Neuronal stem cell (in vitro differentiated cells): ENCODE measurements at places on chromosomes 3 and 15.

- DNase-seq, result no peak
Observed at GRCh38 chr3:13673207-13673606, 124.3 kb downstream of the FBLN2 start.

DNA sequence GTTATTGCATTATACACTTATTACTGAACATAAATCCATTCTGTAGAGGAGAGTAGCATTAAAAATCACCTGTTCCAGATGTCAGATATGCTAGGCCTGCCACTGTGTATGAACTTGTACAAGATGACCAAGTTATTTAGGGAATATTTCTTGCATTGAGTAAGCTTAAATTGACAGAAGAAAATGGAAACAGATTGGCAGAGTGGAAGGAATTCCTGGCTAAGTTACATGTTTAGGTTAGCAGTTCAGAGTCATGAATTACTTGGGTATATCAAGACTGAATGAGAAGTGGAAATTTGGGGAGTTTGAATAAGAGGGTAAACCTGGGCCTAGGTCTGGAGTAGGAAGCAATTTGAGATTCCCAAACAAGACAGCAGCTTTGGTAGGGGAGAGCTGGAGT lies 44.6 kb downstream of the ARHGAP31 start:
- DNase-seq, result no peak

- DNase-seq, result no peak
Observed at GRCh38 chr3:43499256-43499655, 122.6 kb downstream of the ANO10 start.

DNA sequence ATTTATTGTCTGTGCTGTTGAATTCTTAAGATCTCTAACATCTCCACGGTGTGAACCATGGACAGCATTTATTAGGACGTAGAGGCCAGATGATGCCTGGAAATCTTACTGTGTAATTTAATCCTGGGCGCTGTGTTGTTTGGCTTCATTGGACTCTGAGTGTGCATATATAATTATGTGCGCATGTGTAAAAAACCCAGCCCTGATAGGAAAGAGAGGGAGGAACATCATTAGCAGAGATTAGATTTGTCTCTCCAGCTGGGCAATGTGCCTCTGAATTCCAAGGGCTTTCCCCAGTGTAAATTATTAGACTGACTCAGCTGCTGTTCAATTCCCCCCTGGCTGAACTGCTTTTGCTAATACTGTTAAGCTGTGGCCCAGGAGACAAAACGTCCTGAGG lies 39.6 kb downstream of the MAP3K13 start:
- DNase-seq, result no peak
